Naive thymus-derived CD8-positive, alpha-beta T cell (primary cell): ENCODE measurements at places on chromosomes 13 and 19. TPM values are rescaled to one million over a fixed set of nuclear protein-coding genes. Genes with fewer than 3 reads are reported as not detected.

- DNase-seq, result peak; percentile 69
These were observed at the start of gene S1PR2 for GRCh38 chr19:10230861-10231611. Gene S1PR2 (minus strand): TSS chr19:10231331. CDS start chr19:10224905, 6,426 bp downstream.

DNA sequence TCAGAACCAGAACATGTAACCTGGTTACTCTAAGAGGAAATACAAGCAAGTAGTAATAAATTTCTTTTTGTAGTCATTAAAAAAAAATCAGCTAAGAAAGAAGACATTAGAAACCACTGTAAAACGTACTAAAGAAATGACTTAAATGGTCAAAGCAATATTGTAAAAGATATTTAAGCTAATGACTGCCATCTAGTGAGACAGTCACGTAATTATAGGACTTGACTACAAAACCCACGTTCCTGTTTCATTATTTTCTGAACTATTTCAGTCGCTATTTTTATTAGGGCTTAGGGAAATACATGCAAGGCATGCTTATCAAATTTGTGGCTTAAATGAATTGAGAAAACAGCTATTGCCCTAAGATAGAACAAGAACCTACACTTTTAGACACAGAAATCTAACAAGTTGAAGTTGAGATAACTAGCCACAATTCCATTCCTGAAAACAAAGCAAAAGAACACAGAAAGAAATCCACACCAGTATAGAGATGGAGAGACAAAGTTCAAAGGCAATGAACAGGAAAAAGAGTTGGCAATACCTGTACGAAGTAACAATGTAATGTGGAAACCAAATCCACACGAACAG, 17.9 kb downstream of the ALG5 start:
- DNase-seq, result no peak

GRCh38 chr19:42469311-42470235, 26.8 kb upstream of the CXCL17 start:
- DNase-seq, result no peak

DNA sequence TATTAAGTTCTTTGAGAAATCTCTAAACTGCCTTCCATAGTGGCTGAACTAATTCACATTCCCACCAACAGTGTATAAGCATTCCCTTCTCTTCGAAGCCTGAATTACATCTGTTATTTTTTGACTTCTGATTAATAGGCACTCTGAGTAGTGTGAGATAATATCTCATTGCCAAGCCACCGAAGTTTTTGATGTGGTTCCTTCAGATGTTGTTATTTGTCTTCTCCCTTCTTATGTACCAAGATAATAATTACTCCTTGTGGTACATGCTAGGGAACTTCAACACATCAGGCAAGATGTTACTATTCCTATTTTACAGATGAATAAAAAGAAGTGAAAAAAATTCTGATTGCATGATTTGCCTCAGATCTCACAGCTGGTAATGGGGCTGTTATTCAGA, 70.9 kb downstream of the KCTD12 start:
- no peak for DNase-seq

DNA sequence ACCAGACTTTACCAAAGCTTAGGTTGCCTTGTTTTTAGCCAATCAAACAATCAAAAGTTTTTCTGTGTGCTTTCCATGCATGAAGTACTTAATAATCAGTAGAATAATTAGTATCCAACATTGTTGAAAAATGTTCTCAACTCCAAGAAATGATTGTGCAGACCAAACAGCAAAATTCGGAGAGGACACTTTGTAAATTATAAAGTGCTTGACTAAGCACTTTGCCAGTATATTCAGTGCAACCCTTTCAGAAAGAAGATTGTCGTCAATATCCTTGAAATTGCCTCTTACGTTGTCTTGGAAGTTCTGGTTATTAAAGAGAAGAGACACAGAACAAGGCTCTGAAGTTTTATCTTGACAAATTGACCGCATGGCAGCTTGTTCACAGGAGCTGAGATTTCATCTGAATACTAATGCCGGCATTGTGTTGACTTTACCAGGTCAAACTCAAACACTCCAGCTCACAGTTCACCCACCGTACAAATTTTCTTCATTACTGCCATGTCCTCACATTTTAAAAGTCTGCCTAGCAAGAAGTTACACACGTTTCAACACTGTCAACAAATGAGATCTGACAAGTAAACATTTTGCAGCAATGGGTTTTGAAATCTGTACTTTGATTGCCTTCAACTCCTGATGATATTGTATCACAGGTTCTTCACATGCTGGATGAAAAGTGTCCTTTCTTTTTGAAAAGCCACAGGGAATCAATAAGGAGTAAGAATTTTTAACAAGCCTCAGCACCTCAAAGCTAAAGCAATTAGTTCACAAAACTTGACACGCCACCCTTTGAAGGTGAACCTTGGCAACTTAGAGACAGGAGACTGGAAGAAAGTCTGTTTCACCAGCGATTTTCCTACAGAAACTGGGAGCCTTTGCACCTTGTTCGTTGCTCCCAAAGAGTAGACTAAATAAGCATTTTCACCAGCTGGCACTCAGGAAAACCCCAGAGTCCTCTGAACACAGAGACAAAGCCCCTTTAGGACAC, 150.9 kb downstream of the RFC3 start:
- no peak for DNase-seq

GRCh38 chr13:33426131-33426530, 140.6 kb upstream of the STARD13 start:
- no peak for DNase-seq

The OR10H1 gene
- not detected for polyA plus RNA-seq

The WDR88 gene
- 0.27 TPM for polyA plus RNA-seq

The SARS2 gene
- 14.3 TPM for polyA plus RNA-seq

The JAK3 gene
- 78.7 TPM for polyA plus RNA-seq
